Hematopoietic multipotent progenitor cell treated with erythropoietin and hydrocortisone succinate and interleukin-3 and kit ligand, for 17 days (in vitro differentiated cells): ENCODE measurements at places on chromosomes 1 and 21.

GRCh38 chr1:43991476-43992231, at the start of gene CCDC24:
Gene CCDC24 (plus strand): TSS chr1:43991599. CDS start chr1:43991879, 280 bp downstream.
- DNase-seq: peak; percentile 80

DNA sequence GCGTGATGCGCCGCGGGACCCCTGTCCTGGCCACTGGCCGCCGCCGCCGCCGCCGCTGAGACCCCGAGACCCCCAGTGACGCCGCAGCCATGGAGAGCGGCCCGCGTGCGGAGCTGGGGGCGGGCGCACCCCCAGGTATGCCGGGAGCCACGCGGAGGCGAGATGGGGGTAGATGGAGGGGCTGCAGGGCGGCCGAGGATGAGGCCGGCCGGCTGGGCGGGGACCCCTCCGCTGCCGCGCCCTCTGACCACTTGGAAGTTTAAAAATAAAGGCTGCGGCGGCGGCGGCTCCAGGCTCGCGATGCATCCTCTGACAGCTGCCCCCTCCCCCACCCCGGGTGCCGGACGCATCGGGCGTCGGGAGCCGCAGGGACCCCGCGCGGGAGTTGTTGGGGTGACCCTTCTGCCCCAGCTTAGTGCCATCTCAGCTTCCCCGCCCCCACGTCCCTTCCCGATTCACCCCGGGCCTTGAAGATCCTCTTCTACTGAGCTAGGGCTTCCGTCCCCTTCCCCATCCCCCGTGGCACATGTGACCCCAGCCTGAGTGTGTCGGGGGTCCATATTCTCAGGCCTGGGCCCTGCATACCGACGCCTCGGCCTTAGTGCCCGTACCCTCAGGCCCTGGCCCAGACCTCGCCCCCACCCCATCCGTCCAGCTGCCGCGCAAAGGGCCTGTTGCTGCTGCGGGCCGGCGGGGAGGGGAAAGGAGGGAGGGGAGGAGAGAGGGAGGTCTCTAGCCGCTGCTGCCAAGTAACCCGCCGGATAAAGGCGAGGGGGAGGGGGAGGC, 562 bp downstream of the MAP7D1 start:
- DNase-seq: peak; percentile 18

- DNase-seq: no peak
Observed at GRCh38 chr1:25700626-25701025, 84.0 kb downstream of the MAN1C1 start.

DNA sequence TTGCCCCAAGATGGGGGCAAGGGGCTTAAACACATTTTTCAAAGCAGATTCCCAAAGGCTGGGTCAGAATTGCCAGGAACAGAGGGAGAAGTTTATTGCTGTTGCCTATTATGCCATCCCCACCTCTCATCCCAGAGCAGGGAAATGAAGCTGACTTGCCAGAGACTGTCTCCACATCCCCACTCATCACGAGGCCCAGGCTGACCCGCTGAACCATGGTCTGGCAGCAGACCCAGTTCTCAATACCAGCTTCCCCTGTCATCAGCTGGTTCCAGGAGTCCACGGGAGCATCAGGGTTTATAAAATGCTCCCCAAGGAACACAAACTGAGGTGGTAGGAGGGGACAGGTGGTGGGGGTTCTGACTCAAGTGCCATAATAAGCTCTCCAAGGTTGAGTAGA, 605.9 kb downstream of the NPHP4 start:
- no peak for DNase-seq

- DNase-seq: no peak
Observed at GRCh38 chr1:29180497-29181412, 945 bp downstream of the SRSF4 start.

DNA sequence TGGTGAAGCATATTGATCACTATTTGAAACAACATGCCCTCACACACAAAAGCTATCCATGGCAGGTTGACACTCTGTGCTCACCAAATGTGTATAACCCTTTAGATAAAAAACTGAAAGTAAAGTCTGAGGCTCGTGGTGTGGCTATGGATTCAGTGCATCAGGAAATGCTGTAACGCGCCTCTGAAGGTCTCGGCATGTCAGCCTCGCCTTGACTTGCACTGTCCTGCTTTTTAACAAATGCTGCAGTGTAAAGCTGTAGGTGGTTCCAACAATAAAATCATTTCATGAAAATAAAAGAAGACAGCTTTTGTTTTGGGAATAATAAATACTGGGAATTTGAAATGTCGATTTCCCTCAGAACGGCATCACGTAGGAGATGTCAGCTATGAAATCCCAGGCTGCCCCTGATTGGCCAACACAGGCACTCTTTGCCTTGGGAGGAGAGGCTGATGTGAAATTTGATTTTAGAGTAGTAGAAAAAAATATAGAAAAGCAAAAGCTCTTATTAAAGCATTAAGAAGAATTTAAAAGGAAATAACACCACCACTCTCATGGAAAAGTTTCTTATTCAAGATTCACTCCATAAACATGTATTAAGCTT, 168.2 kb downstream of the DSCAM start:
- no peak for DNase-seq

DNA sequence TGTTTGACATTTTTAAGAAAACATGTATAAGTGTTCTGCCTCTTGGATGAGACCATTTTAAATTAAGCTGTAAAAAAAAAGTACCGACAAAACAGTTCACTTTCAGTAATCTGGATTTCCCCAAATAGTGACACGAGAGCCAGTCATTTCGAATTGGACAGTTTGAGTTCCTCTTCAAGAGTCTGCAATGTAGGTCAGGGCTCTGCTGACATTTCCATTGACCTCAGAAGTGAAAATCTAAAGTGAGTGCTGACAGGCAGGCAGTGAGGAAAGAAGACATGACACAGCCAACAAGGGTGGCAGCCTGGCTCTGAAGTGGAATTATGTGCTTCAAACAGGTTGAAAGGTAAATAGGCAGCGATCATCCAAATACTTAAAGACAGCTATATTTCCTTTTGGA, at the start of gene IL23R:
TSS of gene IL23R (plus strand) at position 259 of the 400 bp plus-strand sequence. CDS start 1,667 bp downstream, outside the sequence.
- DNase-seq: no peak

- DNase-seq: no peak
Observed at GRCh38 chr1:96424877-96425276, 296.7 kb upstream of the PTBP2 start.

GRCh38 chr1:4215391-4215790, 315.3 kb upstream of the C1orf174 start:
- no peak for DNase-seq

DNA sequence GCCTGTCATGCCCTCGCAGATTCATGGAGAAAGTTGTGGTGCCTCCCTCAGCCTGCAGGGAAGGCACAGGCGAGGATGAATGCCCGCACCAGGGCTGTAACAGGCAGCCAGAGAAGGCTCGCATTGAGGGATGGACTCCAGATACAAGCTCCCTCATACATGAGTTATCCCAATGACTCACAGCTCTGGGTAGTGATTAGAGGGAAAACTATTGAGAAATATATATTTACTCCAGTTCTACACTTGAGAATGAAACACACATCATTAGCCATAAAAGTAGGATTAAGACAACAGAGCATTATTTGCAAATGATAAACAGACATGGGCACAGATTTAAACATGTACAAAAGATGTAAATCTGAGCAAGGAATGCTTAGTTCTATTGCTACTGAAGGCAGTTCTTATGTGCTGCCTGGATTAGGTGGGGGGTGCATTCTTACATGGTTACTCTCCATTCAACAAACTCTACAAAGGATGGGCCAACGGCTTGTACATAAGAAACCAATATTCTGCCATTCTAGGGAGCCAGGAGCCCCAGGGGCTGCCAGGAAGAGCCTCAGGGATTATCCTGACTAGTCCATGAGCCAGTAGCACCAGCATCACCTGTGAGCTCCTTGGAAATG, 97.9 kb downstream of the CSMD2 start:
- no peak for DNase-seq

GRCh38 chr1:204149635-204150565, 1.9 kb downstream of the ETNK2 start:
- no peak for DNase-seq

DNA sequence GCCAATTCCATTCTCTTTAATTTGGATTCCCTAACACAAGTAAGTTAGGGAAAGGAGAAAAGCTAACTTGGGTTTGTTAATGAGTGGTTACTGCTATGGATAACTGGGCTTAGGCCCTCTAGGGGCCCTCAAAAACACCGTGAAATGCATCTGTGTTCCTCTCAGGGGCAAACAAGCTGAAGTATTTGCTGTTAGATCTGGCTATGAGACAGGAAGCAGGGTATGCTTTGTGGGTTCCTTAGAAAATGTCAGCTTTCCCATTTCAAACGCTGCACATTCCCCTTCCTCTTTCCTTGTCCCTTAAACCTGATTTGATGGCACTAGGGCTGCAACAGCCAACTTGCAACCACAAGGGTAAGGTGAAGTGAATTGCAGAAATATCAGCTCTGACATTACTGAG, 5.7 kb upstream of the CAP1 start:
- DNase-seq: no peak

GRCh38 chr1:100459358-100460114, 78.4 kb upstream of the GPR88 start:
- peak; percentile 82 for DNase-seq

- no peak for DNase-seq
Observed at GRCh38 chr1:164801246-164801731, 242.3 kb downstream of the PBX1 start.

DNA sequence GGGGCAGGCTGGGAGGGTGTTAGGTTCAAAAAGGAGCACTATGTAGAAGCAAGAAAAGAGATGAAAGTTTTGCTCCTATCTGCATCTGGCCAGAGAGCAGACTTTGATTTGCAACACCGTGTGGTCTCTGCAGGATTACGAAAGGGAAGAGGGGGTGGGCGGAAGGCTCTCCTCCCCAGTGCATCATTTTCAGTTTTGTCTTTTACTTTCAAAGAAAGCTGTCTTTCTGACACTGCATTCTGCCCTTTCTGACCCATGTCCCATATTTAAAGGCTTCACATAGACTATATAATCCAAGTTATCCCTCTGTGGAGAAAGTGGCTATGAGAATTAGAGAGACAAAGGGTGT, 126.5 kb downstream of the RHOU start:
- DNase-seq: no peak

DNA sequence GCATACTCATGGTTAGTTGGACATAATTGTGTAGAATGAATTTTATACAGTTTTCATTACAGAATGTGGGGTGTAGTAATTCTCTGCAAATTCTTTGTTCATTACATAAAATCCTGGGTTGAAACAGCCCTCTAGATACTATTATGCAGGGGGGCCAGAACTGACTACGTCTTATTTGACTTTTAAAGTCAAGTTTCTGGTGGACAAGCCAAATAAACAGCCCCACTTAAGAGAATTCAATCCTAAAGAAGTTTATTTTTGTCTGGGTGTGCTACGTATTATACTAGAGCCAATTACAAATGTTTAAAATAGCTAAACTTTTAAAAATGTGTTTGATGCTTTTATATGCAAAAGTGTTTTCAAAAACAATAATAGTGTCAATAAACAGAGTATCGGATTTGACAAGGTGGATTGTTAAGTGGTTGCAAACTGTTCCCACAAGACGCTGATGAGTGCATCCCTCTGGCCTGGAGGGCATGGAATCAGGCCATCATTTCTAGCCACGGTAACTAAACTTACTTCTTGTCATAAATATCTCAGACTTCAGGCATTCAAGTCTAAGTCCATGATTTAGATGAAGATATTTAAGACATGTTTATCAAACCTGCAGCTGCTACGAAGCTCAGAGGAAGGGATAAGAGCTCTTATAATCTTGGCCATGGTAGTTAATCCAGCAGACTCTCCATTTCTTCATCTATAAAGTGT, 646.3 kb downstream of the KIF26B start:
- DNase-seq: no peak

DNA sequence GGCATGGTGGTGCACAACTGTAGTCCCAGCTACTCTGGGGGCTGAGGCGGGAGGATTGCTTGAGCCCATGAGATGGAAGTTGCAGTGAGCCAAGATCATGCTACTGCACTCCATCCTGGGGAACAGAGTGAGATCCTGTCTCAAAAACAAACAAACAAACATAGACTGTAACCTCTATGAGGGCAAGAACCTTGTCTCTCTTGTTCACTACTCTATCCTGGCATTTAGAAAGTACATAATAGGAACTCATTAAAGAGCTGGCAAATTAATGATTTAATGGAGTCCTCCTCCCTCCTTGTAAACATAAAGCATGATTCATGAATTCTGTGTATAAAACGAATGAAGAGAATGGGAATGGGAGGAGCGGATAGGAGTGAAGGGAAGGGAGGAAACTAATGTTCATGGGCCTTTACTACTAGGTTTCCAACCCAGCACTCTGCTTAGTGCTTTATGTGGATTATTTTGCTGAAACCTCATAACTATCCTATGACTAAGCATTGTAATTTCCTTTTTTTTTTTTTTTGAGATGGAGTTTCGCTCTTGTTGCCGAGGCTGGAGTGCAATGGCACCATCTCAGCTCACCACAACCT, 8.6 kb downstream of the LMOD1 start:
- no peak for DNase-seq

GRCh38 chr1:59561796-59562195, 253.0 kb upstream of the HOOK1 start:
- no peak for DNase-seq

DNA sequence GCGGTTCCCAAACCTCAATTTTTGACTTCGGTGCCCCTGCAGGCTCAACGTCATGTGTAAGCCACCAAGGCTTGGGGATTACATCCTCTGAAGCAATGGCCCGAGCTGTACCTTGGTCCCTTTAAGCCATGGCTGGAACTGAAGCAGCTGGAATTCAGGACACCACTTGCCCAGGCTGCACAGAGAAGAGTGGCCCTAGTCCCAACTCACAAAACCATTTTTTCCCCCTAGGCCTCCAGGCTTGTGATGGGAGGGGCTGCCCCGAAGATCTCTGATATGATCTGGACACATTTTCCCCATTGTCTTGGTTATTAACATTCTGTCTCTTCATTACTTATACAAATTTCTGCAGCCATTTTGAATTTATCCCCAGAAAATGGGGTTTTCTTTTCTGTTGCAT, 233.3 kb upstream of the ADGRL4 start:
- DNase-seq: no peak

DNA sequence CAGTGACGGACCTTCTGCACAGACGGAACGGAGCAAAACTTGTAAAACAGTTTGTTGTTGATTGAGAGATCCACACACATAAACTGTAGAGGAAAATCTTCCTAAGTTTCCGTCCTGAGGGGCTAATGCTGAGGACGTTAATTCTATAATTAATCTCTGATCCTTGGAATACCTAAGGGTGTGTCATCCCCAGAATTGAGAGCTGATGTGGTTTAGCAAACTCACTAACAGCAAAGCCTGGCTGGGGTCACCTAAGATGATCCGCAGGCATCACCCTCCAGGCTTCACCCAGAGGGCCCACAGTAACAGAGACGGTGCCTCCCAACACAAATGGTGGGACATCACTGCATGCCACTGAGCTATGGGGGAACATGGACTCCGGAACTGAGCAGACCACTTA, 97.5 kb downstream of the SMYD2 start:
- no peak for DNase-seq

- DNase-seq: no peak
Observed at GRCh38 chr1:66154394-66154793, 361.7 kb downstream of the PDE4B start.
